ENCODE measurements at places on chromosomes 3 and 15. TPM values are rescaled to one million over a fixed set of nuclear protein-coding genes. Genes with fewer than 3 reads are reported as not detected.

The SHC4 gene
- polyA plus RNA-seq = not detected

The OR5K4 gene
- not detected for polyA plus RNA-seq

The POLQ gene
- not detected for polyA plus RNA-seq

The SUCNR1 gene
- polyA plus RNA-seq = not detected

The LRRC3B gene
- not detected for polyA plus RNA-seq

The TUSC7 gene
- polyA plus RNA-seq = not detected

The LTF gene
- polyA plus RNA-seq = not detected

The FETUB gene
- not detected for polyA plus RNA-seq

The GORASP1 gene
- polyA plus RNA-seq = 33.3 TPM

The NDN gene
- polyA plus RNA-seq = not detected

The ITPKA gene
- not detected for polyA plus RNA-seq

The ECE2 gene
- not detected for polyA plus RNA-seq

Data from IgD-negative memory B cell (primary cell).